ENCODE measurements at places on chromosomes 13 and 19. TPM values are rescaled to one million over a fixed set of nuclear protein-coding genes. Genes with fewer than 3 reads are reported as not detected.

- DNase-seq, result no peak
Observed at GRCh38 chr13:32940601-32941000, 75.6 kb upstream of the KL start.

DNA sequence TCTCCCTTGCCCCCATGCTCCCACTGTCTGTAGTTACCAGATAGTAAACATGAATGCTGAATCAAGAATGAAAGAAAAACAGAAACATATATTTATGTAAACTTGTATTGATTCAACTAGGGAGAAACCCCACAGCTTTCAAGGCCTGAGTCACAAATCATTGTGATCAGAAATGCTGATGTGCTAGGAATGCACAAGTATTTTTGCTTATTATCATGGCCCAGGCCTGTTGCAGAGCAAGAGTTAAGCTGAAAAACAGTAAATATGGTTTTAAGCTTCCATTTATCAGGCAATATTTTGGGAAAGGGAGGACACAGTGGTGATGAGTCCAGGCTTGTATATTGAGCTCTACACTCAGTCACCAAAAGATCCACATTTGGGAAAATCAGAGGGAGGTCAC is 669.6 kb downstream of the DIAPH3 start:
- DNase-seq, result no peak

DNA sequence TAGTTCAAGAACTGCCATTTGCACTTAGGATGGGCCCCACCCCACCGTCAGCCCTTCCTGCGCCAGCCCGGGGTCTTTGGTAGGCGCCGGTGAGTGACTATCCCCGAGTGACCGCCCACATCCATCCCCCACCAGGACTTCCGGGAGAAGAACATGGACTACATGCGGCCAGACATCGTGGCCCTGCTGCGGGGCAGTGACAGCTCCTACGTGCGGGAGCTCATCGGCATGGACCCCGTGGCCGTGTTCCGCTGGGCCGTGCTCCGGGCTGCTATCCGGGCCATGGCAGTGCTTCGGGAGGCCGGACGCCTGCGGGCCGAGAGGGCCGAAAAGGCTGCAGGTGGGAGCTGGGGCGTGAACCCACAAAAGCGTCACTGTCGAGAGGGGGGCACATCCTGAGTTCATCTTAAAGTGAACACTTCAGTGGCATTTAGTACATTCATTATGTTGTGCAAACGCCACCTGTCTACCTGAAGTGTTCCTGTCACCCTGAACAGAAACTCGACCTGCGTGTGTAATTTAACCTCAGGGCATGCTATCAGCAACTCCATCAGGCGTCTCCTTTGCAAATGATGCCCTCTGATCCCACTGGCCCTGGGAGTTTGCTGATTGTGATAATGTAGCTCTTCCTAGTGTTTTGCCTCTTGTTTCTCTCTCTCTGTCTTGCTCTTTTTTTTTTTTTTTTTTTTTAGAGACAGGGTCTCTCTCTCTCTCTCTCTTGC is 42.4 kb upstream of the USE1 start:
- DNase-seq, result no peak

DNA sequence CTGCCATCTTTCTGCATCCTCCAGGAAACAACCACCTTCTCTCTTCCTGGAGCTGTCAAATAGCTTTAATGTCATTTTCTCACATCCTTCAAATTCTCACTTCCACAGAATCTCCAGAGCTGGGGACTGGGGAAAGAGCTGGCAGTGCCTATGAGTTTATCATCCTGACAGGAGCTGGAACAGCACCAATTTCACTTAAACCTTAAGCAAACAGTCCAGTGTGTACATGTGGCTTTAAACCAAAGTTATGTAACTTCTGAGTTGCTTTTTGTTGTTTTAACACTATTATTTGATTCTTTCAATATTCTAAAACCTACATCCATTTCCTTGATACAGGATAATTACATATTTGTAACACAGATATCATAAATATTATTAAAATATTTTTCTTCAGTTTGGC is 331.5 kb upstream of the ARGLU1 start:
- DNase-seq, result no peak

DNA sequence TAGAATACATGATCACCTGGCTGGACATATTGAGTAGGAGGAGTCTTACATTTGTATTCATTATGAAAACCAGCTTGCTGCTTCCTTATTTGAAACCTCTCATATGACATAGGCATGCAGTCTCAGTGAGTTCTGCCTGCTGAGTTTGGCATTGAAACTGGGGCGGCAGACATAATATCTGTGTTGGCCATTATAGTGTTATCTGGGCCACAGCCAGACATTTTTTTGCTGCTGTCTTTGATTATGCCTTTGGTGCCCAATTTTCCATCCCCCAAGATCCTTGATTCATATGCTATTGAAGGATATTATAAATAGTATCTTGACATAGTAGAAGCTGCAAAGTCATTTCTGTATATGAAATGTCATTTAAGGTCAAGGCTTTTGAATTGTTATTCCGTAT is 15.8 kb downstream of the FREM2 start:
- no peak for DNase-seq

DNA sequence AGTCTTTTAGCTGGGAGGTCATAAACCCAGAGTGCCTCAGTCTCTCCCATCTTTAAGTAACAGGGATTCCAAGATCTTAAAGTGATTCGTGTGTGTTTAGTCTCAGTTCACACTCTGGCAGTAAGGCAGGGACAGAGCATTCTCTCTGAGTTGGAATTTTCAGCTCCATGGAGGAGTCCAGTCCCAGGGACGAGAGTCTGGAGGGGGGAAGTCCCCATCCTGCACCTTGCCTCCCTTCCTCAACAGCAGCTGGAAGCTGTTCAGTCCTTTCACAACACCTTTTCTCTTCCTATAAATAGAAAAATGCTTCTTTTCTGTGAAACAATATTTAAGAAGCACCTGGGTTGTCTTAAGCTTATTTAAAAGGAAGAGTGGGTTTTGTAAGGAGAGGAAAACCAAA is 82.0 kb downstream of the KLF5 start:
- no peak for DNase-seq

DNA sequence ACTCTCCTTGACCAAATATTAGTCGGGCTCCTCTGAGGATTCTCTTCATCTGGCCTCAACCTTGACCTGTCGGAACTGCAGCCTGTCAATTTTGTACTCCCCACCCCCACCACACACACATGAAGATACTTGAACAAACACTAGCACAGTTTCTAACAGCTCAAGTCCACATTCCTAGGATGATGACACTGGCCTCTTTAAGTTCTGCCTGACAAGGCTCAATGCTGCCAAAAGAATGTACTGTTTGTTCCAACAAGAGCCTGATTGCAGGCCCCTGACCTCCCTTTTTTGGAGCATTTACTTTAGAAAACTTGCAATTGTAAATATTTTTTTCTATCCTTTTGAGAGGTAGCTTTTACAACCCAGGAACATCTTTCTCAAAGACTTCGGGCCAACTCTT is 169.2 kb upstream of the IRS2 start:
- no peak for DNase-seq

DNA sequence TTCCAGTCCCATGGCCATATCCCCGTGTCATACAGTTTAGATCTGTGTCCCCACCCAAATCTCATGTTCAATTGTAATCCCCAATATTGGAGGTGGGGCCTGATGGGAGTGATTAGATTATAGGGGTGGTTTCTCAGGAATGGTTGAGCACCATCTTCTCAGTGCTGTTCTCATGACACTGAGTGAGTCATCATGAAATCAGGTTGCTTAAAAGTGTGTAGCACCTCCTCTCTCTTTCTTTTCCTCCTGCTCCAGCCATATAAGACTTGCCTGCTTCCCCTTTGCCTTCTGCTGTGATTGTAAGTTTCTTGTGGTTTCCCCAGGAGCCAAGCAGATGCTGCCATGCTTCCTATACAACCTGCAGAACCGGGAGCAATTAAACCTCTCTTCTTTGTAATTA is 197.8 kb downstream of the NALCN start:
- DNase-seq, result no peak

DNA sequence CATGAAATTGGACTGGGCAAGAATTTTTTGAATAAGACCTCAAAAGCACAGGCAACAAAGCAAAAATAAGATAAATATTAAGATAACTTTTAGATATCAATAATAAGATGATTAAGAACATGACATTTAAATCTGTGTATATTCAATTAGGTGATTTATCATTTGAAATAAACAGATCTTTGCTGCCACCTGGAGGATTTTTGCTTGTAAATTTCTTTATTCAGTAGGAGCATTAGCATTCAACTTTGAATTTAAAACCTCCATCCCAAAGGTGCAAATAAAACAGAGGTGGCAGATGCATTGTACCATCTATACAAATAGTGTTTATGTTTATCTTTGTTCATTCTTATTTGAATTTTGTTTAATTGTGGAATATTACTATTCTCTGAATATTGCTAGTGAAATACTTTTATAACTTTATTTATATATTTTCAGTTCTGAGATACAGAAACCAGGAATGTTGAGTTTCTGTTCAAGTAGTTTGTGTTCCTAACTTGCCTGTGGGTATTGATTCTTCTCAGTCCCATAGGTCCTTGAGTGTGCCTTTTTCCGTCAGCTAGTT is 20.9 kb downstream of the COG6 start:
- DNase-seq, result no peak

DNA sequence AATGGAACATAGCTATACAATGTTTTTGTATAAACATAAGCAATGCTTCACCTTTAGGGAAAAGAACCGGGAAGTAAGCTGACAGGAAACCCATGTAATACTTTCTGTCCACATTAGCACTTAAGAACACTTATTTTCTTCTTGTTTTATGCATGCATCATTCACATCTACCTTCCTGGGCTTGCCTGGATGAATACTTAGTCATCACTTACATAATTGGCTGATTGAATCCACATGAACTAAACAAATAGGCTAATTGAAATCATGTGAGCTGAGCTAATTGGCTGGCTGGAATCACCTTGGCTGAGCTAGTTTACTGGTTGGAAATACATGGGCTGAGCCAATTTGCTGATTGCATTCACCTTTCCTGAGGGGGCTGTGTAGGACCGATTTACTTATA is 78.8 kb downstream of the ZNF726 start:
- DNase-seq, result no peak

DNA sequence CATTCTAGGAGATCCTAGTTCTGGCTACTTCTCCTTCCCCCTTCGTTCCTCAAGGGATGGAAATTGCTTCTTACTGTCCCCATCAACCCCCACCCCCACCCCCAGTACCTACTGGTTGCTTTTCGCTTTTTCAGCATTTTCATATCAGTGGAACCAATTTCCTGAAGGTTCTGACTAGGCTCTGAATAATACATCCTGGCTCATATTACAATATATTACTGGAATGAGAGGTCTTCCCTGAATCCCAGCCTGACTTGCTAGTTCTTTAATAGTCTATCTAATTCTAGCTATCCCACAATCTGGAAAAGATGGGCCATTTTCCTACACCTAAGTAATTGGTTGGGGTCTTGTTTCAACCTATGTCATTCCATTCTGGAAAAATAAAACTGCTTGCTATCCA is 207.4 kb downstream of the COG6 start:
- DNase-seq, result no peak

DNA sequence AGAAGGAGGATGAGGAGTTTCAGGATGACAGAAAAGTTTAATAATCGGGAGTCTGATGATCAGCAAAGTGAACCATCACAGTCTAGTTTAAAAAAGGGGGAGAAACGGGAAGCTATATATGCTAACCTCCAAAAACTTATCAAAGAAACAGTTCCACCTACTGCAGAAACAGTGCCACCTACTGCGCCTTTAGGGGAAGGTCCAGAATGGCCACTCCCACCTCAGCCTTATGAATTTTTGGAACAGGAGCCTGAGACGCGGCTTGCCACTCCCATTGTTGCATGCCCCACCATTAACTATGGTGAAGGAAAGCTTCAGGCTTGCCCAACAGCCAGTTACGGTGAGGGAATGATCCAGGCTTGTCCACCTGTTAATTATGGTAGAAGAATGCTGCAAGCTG is 929.0 kb downstream of the SLITRK6 start:
- no peak for DNase-seq

DNA sequence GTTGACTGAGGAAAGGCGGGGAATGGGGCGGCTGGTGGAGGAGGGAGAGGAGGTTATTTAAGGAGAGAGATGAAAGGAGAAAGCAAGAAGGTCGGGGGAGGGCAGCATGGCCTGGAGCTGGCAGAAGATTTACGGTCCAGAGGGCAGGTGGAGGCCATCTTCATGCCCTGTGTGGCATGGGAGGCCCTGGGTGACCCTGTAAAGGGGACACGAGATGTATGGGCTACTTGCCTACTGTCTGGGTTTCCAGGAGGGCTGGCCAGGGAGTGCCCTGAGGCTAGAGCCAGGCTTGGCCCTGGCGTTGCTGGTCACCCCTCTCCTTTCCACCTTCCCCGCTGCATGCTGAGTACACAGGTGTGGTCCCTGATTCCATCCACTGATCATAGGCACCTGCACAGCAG is 6.1 kb downstream of the WTIP start:
- no peak for DNase-seq

DNA sequence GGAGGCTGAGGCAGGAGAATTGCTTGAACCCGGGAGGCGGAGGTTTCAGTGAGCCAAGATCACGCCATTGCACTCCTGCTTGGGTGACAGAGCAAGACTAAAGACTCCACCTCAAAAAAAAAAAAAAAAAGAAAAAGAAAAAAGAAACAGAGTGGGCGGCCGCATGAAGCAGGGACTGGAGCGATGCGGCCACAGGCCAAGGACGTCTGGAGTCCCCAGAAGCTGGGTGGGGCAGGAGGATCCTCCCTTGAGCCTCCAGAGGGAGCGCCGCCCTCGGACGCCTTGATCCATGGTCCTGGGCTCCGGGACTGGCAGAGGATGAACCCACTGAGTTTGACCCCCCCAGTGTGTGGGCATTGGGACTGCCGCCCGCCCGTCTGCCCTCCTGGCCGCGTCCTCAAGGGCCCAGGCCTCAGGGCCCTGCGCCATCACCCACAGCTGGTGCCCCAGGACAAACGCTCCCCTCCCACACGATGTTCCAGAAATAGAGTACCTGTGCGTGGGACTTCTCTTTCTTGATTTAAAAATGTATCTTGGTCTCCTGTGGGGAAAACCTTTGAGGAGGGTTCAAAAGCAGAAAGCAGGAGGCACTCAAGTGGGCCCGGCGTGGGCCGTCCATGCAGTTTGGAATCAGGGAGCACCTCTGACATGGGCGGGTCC is 15.5 kb downstream of the BTBD2 start:
- no peak for DNase-seq

ATXN8OS gene
- total RNA-seq, result not detected

NUMBL gene
- total RNA-seq, result 39.0 TPM

CRB3 gene
- 22.0 TPM for total RNA-seq

TBC1D17 gene
- 7.1 TPM for total RNA-seq

FPR1 gene
- not detected for total RNA-seq

FBN3 gene
- total RNA-seq, result not detected
